ENCODE measurements at places on chromosomes 2 and 18. TPM values are rescaled to one million over a fixed set of nuclear protein-coding genes. Genes with fewer than 3 reads are reported as not detected.
A peak's percentile ranks its signal among the peaks of the same experiment; 100 is the strongest.

Gene DSEL
- total RNA-seq = 1.6 TPM

GRCh38 chr2:146143971-146144370 is 1624.1 kb upstream of the ZEB2 start:
- no peak for DNase-seq

GRCh38 chr2:101173707-101174295 is 22.6 kb upstream of the TBC1D8 start:
- peak; percentile 48 for DNase-seq

DNA sequence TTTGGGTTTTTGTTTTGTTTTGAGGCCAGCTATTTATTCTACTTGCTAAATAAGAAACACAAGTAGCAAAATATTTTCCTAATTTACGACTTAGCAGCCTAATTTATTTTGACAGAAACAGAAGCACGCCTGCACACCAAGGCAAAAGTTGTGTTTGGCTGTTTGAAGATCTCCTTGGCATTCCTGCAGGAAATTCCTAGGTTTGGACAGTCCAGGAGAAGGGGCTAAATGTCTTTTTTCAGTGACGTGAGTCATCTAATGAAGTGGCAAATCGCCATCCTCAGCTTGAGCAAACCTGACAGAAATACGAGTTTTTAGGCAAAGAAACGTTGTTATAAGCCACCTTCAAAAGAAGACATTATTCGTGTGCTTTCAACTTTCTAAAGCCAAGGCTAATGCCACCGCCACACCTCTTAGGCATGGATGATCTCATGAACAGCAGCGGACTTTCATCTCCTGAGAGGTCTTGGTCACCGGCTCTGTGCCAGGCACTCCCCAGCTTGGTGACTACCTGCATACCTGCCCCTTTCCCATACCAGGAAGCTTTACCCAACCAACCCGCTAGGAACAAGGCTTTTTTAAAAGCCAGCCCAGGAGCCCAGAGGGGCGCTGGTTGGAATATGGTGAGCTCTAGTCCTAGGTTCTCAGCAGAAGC is 30.9 kb downstream of the STK39 start:
- peak; percentile 81 for DNase-seq

DNA sequence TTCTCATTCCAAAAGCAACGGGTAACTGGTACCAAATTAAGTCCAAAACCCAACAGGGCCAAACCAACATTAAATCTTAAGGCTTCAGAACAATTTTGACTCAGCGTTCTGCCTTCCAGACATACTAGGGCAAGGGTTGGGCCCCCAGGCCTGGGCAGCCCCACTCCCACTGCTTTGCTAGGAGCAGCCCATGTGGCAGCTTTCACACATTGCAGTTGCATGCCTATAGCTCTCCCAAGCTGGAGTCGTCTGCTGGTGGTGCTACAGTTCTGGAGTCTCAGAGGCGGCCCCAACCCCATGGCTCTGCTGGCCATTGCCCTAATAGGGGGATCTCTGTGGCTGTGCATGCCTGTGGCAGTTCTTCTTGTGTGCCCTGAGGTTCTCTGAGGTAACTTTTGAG is 37.6 kb upstream of the CD226 start:
- DNase-seq = no peak

All from colonic mucosa (tissue), 4 donors.